ENCODE measurements at places on chromosomes 11 and 22.

DNA sequence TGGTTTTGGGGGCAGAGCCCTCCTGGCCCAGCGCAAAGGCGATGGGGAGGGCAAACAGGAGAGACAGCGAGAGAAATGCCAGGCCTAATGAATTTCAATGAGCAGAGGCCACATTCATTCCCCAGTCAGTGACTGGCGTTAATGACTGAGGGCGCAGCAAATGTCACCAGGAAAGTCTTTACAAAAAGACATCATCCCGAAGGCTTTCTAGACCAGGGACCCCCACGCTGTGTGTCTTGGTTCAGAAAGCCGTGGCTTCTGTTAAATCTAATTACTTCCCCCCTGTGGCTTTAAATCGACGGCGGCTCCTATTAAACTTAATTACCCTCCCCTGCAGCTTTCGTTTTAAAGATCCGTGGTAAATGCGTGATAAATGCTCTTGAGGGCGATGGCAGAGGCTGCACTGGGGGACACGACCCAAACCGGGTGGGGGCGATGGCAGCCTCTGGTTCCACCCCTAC, 1.6 kb upstream of the FGF19 start:
- DNase-seq, result no peak

DNA sequence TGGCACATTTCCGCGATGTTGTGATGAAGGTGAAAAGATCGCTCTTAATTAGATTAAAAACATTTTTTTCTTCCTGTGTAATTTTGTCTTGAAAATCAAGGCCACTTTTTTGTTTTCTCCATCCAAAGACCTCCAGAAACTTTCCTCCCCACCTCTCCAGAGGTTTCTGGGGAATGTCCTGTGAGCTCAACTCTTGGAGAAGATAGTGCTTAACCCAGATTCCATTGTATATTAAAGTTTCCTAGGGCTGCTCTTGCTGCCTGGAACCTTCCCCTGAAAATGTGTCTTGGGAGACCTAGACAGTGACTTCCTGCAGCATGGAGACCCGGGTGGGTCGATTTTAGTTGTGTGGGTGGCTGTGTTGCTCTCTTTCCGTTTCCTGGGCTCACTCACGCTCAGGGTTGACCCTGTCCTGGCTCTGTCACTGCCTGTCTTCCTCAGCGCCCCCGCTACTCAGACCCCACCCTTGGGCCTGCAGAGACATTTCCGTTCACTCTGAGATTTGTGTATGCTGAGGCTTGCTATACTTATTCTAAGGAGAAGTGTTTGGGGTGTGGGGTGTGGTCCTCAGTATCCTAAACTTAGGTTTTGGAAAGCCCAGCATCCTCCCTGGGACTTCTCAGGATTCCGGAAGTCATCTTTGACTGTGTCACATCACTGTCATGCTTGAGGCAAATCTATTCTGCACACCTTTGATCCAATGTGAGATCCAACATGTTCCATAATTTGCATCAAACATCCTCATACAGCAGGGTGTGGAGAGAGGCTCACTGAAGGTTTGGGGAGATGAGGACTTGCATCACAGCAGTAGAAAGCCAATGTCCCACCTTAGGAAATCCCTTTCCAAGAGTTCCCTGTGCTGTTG, 47.2 kb downstream of the KCNQ1OT1 start:
- DNase-seq, result no peak

- no peak for DNase-seq
Observed at GRCh38 chr11:105392556-105392955, 217.3 kb upstream of the GRIA4 start.

- DNase-seq, result peak; percentile 81
Observed at GRCh38 chr22:26669060-26669481, 11.7 kb downstream of the MIAT start.

DNA sequence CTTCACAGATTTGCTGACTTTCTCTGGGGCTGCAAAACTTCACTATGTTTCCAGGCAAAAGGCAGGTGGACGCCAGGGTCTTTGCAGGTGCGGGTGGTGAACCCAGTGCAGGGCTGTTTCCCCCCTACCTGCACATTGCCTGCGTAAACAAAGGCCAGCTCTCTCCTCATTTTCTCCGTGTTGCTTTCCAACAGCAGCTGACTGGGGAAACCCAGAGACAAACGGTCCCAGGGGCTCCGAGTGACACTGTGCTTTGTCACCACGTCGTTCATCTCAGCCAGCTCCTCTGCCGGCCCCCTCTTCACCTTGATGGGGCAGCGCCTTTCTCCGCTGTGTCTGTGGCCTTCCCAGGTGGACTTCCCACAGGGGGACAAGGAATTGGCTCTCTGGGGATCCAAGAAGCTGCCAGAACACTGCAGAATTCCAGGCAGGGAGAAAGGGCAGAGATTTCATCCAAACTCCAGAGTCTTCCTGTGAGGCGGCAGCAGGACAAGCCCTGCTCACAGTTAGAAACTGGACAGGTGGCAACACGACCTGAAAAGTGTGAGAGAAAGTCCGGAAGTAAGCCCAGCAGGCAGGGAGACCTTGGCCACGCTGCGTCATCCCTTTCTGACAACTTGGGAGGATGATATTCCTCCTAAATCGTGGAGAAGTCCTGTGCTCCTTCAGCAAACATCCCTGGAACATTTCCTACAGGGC, 1493.7 kb downstream of the TBC1D22A start:
- no peak for DNase-seq

GRCh38 chr11:112613051-112613972, 347.9 kb upstream of the NCAM1 start:
- DNase-seq, result peak; percentile 30

- peak; percentile 66 for DNase-seq
Observed at GRCh38 chr22:17884893-17885292, 110.6 kb upstream of the BID start.

GRCh38 chr22:44632541-44633396, 69.2 kb upstream of the PRR5 start:
- no peak for DNase-seq

- peak; percentile 95 for DNase-seq
Observed at GRCh38 chr11:44814881-44815592, 88.3 kb downstream of the TSPAN18 start.

GRCh38 chr11:91156041-91156440, 933.2 kb upstream of the CHORDC1 start:
- DNase-seq, result no peak

- DNase-seq, result no peak
Observed at GRCh38 chr11:2521733-2522630, 77.2 kb downstream of the KCNQ1 start.

DNA sequence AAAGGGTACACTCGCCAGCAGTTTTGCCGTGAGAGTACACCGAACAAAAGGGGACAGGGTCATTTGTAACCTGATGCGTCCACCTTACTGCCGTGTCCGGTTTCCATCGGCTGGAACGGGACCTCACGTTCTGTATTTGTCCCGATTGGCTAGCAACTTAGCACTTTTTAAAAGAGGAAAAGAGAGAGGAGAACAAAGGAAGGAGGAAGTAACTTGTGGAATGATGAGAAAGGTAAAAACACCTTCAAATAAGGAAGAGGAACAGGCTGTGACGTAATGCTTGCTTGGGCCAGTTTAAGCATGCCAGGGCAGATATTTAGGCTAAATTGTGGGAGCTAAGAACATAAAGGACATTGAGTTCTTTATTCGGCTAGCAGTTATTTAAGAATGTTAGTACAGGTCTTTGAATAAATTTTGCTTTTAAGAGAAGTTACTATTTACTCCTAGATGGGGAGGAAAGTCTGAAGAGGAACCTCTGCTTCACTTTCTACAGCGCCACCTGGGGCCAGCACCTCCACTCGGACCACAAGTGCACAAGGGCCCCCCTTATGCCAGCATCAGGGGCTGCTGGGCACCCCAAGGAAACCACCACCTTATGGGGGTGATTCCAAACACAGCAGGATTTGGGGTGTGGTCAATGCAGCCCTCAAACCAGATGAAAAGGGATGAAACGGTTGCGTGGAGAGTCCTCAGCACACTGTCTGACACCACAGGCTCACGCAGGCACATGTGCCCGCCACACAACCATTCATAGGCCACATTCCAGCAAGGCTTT, 5.8 kb downstream of the ARSA start:
- DNase-seq, result no peak

GRCh38 chr22:31350410-31350863, 4.3 kb upstream of the PATZ1 start:
- DNase-seq, result peak; percentile 68

Measured in NCI-H2171 treated with DMSO at 0.1 percent for 48 hours (cell line).